ENCODE measurements at places on chromosomes 3 and 15.

- no peak for DNase-seq
Observed at GRCh38 chr15:96349034-96349856, 18.7 kb downstream of the NR2F2 start.

DNA sequence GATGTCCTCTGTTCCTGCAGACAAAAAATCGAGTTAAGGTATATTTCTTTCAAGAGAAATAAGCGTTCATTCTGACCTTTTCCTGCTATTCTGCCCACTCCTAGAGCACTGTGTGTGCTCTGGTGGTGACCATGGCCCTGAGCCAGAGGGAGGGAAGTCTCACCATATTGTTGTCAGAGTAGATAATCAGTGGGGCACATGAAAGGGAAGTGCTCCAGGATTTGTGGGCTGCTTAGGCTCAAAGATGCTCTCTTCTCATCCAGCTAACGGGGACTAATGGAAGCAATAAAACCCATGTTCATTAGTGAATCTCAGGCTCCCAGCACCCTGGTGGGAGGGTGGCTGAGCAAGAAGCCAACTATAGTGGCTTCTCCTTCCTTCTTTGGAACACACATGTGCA, 70.7 kb upstream of the EOMES start:
- no peak for DNase-seq

- DNase-seq = no peak
Observed at GRCh38 chr3:78963771-78964170, 804.0 kb downstream of the ROBO1 start.

- no peak for DNase-seq
Observed at GRCh38 chr15:85139391-85139790, 157.7 kb downstream of the PDE8A start.

DNA sequence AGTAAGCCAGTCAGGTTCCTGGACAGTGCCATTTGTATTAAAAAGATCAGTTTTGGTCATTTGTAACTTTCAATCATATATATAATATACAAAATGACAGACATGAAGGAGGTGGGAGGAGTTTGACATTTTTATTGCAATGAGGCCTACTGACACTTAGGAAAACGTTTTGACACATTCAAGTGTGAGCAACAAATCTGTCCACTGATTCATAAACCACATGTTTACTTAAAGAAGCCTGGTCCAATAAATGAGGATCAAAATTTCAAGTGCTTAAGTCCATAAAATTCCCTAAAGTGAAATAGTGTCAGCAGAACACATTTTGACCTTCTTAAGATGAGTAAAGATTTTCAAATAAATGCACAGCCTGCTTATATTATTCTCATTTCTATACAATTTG, 137.3 kb downstream of the MECOM start:
- no peak for DNase-seq

GRCh38 chr3:8869613-8870012, 93.7 kb downstream of the RAD18 start:
- DNase-seq = no peak
